ENCODE measurements at places on chromosomes 2 and 18.

- peak; percentile 46 for DNase-seq
Measured at GRCh38 chr2:33477473-33478468, 1.3 kb downstream of the RASGRP3 start.

- no peak for DNase-seq
Measured at GRCh38 chr2:8522687-8523086, 159.2 kb upstream of the ID2 start.

- no peak for DNase-seq
Measured at GRCh38 chr2:163187119-163187518, 348.6 kb upstream of the KCNH7 start.

GRCh38 chr2:88218981-88219380 is 48.8 kb downstream of the THNSL2 start:
- DNase-seq, result no peak
